ENCODE measurements at places on chromosomes 11 and 22.

DNA sequence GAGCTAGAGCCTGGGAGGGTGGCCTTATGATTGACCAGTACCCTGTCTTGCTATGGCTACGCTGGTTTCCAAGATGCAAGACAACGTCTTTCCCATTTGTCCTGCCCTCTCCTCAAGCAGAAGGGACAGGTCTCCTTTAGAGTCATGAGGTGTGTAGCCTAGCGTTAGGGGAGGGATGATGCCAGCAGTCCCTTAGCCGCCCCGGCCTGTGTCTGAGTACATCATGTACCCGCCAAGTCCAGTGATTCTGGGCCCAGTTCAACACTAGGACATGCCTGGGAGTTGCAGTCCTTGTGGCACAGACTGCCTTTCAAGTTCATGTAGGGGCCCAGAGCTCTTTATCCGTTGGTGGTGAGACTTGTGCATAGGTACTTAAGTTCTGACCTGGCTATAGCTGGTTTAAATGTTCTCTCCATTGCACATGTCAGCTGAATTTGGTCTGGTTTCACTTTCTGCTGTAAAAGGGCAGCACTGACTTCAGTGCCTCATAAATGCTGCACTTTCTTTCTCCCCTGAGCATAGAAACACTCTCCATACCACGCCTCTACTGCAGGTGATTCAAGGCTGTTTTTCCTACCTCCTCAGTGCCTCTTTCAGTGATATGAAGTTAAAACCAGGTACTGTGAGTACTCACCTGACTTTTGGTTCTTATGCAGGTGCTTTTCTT, 151.1 kb downstream of the METTL15 start:
- DNase-seq = no peak

GRCh38 chr11:46315033-46315738, 32.1 kb upstream of the DGKZ start:
- peak; percentile 72 for DNase-seq

DNA sequence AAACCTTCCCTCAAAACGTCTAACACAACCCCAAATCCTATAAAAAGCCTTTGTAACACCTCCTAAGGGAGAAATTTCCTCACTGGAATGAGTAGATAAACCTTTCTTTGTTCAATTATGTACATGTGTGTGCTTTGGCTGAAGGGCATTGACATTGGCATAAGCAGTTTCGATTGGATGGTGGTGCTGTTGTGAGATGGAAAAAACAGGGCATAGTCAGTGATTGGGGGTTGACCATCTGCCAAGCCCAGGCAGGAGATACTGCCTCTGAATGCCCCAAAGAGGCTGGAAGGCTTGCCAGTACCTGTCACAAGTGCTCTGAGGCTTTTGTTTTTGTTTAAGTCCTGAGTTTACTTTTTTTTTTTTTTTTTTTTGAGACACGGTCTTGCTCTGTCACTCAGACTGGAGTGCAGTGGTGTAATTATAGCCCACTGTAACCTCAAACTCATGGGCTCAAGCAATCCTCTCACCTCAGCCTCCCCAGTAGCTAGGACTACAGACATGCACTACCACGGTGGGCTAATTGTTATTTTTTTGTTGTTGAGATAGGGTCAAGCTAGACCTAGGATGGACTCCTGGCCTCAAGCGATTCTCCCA, 1.2 kb upstream of the CCDC117 start:
- no peak for DNase-seq

DNA sequence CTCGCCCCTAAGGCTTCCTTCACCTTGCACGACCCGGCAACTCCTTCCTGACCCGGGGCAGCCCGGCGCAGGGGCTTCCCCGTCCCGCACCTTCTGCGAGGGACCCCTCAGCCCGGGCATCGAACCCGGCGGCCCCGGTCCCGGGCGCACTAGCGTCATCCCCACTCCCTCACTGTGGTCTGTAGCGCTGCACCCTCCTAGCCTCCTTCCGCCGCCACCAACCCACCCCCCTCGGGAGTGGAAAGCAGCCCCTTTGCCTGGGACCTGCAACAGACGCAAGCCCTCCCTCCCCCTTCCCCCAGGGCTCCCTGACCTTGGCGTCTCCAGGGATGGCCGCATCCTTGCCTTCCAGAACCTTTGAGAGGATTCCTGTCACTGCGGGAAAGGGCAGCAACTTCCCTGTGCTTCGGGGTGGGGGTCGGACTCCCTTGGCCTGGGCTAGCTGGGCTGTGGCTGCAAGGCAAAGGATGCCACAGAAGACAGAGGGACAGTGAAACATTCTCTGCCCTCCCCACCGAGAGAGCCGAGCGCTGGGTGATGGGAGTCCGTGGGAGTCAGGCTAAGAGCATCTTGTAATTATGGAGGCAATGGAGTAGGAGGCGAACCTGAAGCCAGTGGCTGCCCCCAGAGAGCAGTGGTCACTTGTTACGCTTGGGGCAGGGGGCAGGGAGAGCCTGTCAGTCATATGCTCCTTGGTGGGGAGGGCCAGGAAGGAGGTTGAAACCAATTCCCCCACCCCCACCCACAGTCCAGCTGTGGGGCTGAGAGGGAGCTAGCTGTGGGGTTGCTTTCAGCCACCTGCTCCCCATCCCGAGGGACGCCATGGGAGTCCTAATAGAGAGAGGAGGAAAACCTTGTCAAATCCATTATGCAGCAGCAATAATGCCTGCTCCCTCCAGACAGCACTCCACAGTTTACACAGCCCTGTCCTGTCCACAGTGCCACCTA, 920 bp downstream of the TMEM132A start:
- no peak for DNase-seq

DNA sequence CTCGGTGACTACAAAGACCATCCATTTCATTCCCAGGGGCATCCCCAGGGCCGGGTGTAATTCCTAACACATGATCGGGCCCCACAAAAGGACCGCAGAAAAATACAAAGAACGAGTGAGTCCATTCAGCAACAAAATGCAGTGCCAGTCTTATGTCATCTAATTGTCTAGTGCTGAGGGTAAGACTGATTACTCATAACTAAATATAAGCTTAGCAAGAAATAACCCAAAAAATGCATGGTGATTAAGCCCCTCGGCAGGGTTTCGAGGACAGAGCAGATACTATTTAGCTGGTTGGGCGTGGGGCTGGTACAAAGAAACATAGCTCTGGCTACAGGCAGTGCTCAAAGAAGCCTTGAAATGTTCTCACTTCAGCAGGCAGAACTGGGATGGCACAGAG, 1078.9 kb downstream of the OPCML start:
- DNase-seq = no peak

GRCh38 chr22:38031491-38031890, 25.7 kb upstream of the PICK1 start:
- DNase-seq = no peak

DNA sequence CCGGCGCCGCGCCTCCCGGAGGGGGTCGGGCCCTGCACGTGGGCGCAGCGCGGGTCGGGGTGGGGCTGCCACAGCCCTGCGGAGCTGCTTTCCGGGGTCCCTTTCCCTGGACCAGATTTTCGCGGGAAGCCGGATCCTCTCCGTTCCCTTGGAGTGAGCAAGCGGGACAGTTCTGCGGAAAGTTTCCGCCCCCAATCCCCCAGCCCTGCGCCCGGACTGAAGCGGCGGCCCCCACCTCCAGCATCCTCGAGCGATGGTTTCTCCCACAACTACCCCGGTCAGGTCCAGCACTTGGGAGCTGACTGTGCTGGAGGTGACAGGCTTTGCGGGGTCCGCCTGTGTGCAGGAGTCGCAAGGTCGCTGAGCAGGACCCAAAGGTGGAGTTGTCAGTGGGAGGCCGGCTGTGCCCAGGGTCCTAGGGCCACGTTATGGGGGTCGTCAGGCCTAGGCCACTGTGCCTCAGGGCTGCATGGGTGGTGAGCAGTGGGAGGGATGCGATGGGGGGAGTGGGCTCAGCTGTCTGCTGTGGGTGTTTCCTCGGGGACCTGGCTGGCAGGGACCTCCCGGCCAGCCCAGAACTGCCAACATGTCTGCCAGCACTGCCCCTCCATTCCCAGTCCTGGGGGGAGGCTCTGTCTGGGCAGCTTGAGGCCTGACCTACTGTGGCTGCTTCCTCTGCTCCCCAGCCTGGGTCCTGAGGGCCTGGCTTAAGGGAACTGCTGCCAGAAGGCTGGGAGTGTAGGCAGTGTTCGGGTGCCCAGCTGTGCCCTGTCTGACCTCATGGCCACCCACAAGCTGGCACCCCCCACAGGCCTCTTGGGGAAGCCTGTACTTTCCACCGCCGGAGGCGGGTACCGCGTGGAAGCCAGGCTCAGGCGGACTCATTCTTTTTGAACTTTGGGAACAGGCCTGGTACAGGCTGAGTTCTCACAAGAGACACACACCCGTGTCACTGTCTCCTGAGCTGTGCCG, 726 bp downstream of the ST3GAL4 start:
- no peak for DNase-seq

DNA sequence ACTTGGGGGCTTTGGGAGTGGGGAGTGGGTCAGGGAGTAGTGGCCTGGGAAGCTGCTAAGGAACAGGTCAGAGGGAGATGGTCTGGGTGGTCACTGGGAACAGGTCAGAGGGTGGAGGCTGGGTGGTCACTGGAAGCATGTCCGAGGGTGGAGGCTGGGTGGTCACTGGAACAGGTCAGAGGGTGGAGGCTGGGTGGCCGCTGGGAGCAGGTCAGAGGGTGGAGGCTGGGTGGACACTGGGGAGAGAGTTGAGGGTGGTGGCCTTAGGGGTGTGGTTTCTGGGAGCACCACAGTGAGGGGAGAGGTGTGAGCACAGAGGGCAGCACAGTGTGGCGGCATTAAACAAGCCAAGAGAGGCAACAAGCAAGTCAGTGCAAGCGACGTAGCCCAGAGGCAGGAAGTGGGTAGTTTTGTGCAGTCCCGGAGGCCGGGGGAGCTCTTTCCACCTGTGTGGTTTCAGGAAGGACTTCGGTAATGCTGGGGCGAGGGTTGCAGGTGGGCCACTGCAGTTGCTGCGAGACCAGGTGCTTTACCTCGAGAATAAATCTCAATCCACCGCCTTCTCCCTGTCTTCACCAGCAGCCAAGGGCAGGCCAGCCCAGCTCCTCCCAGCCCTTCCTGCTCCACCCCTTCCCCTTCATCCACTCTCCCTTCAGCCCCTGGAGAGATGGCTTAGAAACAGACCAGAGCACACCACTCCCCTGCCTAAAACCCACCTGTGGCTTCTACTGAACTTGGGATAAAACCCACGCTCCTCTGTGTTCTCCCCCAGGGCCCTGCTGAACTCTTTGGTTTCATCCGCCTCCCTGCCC, 3.2 kb upstream of the CACNA1I start:
- no peak for DNase-seq

DNA sequence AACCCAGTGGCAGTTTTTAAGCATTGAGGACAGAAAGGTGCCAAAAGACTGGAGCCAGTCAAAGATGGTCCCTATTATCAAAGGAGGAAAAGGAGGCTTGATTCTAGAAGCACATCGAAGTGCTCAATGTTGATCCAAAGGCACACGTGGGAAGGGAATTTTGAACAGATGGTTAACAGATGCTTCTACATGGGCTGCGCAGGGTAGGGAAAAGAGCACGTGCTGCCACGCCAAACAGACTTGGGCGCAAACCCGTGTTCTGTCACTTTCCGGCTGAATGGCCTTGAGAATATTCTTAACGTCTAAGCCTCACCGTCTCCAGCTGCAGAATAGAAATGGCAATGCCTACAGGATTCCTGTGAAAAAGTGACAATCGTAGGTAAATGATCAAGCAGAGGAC, 217.9 kb upstream of the MTNR1B start:
- DNase-seq = no peak

DNA sequence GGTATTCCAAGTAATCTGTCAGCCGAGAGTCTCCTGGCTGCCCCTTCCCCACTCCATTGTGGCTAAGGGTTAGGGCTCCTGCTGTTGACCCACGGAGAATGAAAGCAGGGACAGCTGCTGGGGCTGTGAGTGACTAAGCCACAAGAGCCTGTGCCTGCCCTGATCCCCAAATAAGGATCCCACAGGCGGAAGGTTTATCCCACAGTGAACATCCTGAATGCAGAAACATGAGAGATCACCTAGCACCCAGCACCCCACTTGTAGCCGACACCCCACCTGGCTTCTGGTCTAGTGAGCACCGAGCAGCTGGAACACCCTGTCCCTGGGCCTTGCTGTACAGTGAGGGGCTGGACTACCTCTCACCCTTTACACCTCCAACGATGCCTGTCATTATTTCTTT, 117.7 kb upstream of the LMO1 start:
- DNase-seq = no peak

DNA sequence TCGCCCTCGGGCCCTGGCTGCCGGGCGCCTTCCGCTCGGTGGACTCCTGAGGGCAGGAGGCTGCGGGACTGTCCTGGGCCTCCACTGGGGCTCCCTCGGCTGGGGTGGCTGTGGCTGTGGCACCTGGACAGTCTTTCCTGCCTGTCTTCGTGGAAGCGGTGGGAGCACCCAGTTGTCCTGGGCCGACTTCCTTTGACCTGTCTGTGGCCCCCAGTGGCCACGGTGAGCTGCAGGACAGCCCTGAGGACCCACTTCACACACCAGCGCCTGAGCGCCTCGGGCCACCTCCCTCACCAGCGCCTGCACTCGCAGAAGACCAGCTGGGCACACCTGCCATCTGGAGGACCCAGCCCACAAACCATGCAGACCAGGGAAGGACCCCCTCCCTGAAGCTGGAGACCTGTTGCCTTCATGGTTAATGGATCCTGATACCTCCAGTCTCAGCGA, 1.8 kb upstream of the EPS8L2 start:
- DNase-seq = peak; percentile 44

- DNase-seq = no peak
Measured at GRCh38 chr11:89235083-89235482, 57.4 kb downstream of the TYR start.

- no peak for DNase-seq
Measured at GRCh38 chr11:33825854-33826560, 51.7 kb upstream of the FBXO3 start.

DNA sequence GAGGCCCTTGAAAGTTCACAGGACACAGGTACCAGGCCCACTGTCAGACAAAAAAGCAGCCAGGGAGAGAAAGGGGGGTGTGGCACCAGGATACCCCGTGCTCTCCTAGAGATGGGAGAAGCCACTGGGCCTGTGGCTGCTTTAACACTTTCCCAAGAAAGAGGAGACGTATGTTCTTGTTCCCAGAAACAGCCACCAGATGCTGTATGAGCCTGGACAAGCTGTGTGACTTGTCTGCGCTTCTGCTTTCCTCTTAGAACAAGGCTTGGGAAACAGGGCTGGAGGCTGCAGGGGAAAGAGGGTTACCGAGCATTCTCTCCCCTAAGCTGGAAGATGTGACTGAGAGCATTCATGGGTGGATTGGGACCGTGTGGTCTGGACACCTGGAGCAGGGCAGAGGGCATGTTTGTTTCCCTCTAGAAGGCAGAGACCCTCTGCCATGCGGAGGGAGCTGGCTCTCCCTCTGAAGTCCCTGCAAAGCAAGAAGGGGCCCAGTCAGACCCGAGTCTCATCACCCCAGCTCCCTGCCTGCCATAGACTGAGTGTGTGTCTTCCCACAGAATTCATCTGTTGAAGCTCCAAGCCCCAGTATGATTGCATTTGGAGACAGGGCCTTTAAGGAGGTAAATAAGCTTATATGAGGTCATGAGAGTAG, 74.1 kb downstream of the TRIM29 start:
- DNase-seq = no peak

- no peak for DNase-seq
Measured at GRCh38 chr11:122697636-122698167, 42.2 kb downstream of the UBASH3B start.

DNA sequence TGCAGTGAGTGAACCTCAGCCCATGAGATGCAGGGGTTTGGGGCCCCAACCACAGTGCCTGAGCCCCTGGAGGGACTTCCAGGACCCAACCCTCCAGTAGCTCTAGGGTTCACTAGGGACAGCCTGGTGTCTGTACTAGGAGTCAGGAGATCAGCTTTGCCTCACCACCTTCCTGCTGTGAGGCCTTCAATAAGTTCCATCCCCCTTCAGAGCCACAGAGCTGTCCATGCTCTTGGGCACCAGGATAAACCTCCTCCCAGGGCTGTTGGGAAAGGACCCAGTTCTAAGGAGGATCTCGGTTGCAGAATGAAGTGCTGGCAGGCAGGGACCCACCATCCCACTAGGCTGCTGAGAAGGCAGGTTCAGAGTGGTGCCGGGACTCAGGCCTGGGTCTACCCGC, 9.7 kb downstream of the ARHGEF17 start:
- DNase-seq = no peak
